ENCODE measurements at places on chromosomes 5 and 9. TPM values are rescaled to one million over a fixed set of nuclear protein-coding genes. Genes with fewer than 3 reads are reported as not detected.

DRD1 gene
- 0.07 TPM for polyA plus RNA-seq

CATSPER3 gene
- 0.74 TPM for polyA plus RNA-seq

PCDHB5 gene
- polyA plus RNA-seq, result 13.2 TPM

BARHL1 gene
- not detected for polyA plus RNA-seq

MELK gene
- 25.7 TPM for polyA plus RNA-seq

OR1J2 gene
- polyA plus RNA-seq, result not detected

GAPT gene
- polyA plus RNA-seq, result 0.79 TPM

STK10 gene
- polyA plus RNA-seq, result 19.8 TPM

PCDHB6 gene
- 3.2 TPM for polyA plus RNA-seq

SPINK13 gene
- polyA plus RNA-seq, result 0.60 TPM

KIF20A gene
- 32.3 TPM for polyA plus RNA-seq

GABRA6 gene
- polyA plus RNA-seq, result not detected

TMEM232 gene
- 5.6 TPM for polyA plus RNA-seq

LRRC26 gene
- polyA plus RNA-seq, result 0.23 TPM

BTNL3 gene
- polyA plus RNA-seq, result not detected

TMEM252 gene
- 2.2 TPM for polyA plus RNA-seq

AQP3 gene
- 20.8 TPM for polyA plus RNA-seq

ABCA1 gene
- 18.1 TPM for polyA plus RNA-seq

LCN2 gene
- polyA plus RNA-seq, result 1.5 TPM

GFI1B gene
- 0.70 TPM for polyA plus RNA-seq

SLC6A7 gene
- polyA plus RNA-seq, result 0.04 TPM

GARIN3 gene
- polyA plus RNA-seq, result not detected

PCDHB9 gene
- polyA plus RNA-seq, result 5.6 TPM

GRM6 gene
- polyA plus RNA-seq, result 1.9 TPM

CDO1 gene
- polyA plus RNA-seq, result 54.7 TPM

HTR1A gene
- polyA plus RNA-seq, result 0.05 TPM

SHOC1 gene
- 0.27 TPM for polyA plus RNA-seq

GPX8 gene
- 80.7 TPM for polyA plus RNA-seq

PCDHA6 gene
- 0.21 TPM for polyA plus RNA-seq

CEL gene
- 1.8 TPM for polyA plus RNA-seq

C5orf52 gene
- not detected for polyA plus RNA-seq

GPR150 gene
- polyA plus RNA-seq, result not detected

ZFP2 gene
- 8.1 TPM for polyA plus RNA-seq

TAL2 gene
- polyA plus RNA-seq, result 0.76 TPM

PHF19 gene
- polyA plus RNA-seq, result 56.8 TPM

IFNE gene
- polyA plus RNA-seq, result 0.55 TPM

GRXCR2 gene
- polyA plus RNA-seq, result not detected

LOX gene
- polyA plus RNA-seq, result 25.9 TPM

C9orf50 gene
- 0.52 TPM for polyA plus RNA-seq

GRHPR gene
- 109 TPM for polyA plus RNA-seq

SAPCD2 gene
- polyA plus RNA-seq, result 10.3 TPM

LTC4S gene
- polyA plus RNA-seq, result 3.0 TPM
